Activated CD4-positive, alpha-beta T cell treated with anti-CD3 and anti-CD28 coated beads, Interleukin-2, Interleukin-6, amounts not matched to agents 100 ng/mL and 50 ng/mL, durations not matched to agents 16 hours and 8 hours (primary cell): ENCODE measurements at places on chromosomes 7 and 10.

DNA sequence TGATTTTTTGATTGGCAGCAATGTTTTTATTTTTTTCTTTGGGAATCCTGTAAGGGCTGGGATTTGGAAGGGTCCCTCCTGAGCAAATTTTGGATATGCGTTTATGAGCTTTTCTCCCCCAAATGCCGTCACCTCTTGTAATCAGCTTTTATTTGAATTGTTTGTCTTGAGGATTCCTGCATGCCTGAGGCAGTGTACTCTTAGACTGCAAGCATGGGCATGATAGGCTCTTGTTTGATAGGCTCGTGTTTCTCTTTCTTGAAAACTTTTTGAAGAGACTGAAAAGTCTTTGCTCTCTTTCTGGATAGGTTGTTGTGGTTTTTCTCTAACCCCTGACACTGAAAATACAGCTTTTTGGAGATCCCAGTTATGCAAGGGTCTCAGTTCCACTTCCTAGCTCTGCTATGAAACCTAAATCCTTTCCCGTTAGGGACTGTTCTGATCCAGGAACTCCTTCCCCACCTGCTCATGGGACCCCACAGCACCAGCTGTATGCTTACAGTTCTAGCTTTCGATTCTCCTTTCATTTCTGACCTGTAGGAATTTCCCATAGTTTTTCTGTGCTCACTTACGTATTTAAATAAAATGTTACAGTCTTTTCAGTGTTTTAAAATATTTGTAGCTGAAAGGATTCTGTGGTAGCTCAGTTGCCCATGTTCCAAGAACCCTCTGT, 17.2 kb downstream of the TSPAN13 start:
- DNase-seq, result no peak

DNA sequence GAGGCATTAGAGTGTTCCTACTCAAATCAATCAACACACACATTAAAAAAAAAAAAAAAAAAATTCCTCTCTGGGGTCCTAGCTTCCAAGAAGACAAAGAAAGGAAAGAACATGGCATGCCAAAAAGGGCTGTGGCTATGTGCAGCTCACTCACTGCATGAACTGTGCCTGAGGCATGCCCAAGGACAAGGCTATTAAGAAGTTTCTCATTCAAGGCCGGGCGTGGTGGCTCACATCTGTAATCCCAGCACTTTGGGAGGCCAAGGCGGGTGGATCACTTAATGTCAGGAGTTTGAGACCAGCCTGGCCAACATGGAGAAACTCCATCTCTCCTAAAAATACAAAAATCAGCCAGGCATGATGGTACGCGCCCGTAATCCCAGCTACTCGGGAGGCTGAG, 41.9 kb upstream of the PPP3CB start:
- no peak for DNase-seq

DNA sequence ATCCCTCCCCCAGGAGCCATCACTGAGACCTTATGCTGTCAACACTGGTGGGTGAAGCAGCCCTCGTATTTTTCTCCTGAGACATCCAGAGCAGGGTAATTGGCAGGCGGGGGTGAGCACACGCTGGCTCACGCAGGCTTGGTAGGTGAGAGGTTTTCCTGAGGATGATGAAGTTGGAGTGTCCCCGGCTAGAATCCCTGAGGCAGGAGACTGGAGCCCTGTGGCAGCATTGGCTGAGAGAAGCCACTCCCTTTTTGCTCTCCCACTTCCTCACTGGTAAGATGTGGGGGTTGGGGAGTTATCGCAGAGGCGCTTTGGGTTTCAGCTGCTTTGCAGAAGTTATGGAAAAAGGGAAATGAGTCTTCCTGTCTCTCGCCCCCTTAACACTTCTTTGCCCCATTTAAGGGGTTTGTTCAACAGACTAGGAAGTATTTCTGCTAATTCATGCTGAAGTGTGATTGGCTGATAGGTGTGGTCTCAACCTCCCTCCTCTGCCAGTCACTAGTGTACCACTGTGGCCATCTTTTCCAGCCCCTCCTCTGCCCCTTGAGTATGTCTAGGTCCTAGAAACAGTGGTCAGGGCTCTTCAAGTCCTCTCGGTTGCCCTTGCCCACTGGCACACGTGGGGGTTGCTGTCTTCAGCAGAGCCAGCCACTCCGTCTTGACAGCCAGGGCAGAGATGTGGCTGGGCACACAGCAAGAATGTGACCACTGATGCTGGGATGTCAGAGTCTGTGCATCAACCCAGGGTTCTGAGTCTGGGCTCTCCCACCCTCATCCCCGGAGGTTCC, 5.7 kb downstream of the ARPC1B start:
- DNase-seq, result peak; percentile 71

DNA sequence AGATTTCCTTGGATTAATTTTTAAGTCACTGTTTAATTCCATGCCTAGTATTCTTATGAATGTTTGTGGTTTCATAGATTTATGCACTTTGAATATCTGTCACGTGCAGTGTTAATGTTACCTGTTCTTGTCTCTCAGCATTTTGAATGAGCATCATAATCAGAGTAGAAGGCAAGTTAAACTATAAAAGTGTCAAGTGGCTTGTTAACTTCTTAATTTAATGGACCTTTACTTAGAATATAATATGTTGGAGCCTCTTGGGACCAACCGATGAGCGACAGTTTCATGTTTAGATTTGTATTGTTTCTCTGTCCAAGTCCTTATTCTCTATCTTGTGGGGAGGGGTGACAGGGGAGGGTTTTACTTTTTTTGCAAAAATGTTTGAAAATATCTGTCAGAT, 50.6 kb upstream of the MTURN start:
- DNase-seq, result no peak

DNA sequence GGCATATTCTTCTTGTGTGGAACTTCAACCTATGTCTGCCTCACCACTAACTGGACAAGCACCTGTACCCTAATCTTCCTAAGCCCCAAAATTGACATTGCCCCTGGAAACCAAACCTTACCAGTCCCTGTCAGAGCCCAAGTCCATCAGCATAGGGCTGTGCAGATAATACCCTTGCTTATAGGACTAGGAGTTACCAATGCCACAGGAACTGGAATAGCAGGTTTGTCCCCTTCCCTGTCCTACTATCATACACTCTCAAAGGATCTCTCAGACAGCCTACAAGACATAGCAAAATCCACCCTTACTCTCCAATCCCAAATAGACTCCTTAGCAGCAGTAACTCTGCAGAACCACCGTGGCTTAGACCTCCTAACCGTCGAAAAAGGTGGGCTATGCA, 19.8 kb downstream of the ZNF107 start:
- DNase-seq, result no peak

GRCh38 chr7:31022726-31023125, 29.4 kb upstream of the ADCYAP1R1 start:
- no peak for DNase-seq

DNA sequence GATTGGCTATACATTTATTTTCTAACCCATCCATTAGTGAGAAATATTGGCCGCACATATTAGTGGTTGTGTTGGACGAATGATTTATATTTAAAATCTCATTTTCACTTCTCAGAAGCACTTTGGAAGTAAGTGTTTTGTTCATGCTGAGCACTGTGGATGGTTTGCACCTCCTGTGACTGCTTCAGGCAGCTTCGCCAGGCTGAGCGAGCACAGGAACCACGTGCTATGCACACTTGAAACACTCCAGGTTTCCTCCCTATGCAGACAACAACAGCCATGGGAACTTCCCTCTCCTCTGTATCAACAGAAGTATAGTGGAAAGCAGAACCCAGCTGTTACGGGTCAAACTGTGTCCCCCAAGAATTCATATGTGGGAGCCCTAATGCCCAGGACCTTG, 67.3 kb upstream of the WDR11 start:
- DNase-seq, result no peak

DNA sequence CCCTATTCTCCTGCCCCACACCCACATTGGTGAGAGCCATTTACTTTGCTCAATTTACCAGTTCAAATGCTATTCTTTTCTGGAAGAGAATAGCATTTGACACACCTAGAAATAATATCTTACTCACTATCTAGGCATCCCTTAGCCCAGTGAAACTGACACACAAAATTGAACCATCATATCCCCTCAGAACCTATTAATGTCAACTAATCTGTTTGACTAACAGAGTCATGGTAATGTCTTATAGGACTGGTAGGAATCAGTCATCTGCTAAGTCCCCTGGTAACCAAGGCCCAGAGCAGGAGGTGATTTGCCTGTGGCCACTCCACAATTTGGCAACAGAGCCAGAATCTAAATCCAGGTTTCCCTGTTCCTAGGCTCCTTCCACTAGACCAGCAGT, 63.3 kb downstream of the PPP1R3C start:
- no peak for DNase-seq

DNA sequence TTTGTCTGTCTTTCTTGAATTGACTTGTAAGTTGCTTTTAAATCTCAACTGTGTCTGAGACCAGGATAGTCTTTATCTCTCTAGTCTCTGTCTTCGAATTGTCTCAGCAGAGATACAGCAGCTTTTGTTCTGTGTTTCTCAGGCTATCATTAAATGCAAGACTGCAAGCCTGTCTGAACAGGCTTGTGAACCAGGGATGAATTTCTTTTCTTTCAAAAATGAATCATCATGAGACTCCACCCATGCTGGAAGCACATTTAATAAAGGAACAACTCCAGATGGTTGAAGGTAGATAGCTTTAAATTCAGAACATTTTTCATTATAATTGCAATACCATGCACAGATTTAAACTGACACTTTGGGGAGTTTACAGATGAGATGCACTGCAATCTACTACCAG, 155.9 kb downstream of the SEC23IP start:
- DNase-seq, result no peak

GRCh38 chr10:102299873-102300272, 54.5 kb downstream of the GBF1 start:
- no peak for DNase-seq

GRCh38 chr10:33093362-33093761, 135.3 kb upstream of the ITGB1 start:
- DNase-seq, result no peak

DNA sequence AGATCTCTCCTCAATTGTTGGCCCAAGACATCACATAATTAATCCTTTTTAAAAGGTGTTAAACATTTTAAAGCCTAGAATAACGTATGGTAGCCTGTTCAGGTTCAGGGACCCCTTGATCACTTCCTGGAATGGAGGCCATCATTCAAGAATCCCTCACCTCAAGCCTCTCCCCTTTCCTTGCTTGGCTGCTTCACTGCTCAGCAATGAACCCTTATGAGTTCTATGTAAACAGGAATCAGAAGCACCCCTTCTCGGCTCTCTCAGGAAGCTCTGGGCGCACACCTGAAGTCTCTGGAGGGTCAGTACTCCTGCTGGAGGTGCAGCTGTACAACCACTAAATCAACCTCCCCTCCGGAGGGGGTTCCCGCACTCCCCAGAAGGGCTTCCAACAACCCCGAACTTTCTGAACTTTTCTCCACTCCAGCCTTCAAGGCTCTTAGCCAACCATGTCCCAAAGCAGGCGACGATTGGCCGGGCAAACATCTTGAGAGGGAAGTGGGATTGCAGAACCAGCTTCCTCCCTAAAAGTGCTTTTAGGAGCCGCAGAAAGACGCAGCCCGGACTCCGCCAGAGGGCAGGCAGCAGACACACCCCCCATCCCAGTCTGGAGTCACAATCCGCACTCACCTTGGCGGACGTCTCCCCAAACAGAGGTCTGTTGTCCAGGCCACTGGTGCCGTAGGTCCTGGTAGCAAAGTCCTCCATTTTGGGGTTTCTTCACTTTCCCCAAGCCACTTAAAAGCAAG, 562 bp downstream of the TMEM243 start:
- DNase-seq, result peak; percentile 42

- no peak for DNase-seq
Observed at GRCh38 chr7:93140582-93141191, 7.5 kb downstream of the SAMD9L start.

DNA sequence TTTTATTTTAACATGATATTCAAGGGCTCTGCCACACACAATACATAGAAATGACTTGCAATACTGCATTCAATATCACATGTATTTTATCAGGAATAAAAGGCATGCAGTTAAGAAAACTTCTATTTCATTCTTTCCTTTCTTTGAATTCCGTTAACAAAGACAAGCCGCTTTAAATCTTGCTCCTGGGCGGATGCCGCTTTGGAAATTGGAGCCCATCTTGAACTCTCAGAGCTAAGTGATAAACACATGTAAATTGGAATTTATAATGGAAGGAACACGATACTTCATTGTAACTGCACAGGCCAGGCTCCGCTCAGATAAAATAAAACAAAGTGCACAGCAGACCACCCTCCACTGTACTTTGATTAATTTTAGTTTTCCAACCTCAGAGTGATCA, 774.5 kb upstream of the COBL start:
- no peak for DNase-seq

- peak; percentile 50 for DNase-seq
Observed at GRCh38 chr7:123871998-123872867, 27.3 kb downstream of the HYAL4 start.

- DNase-seq, result no peak
Observed at GRCh38 chr7:102845346-102845745, 67.5 kb upstream of the LRRC17 start.

DNA sequence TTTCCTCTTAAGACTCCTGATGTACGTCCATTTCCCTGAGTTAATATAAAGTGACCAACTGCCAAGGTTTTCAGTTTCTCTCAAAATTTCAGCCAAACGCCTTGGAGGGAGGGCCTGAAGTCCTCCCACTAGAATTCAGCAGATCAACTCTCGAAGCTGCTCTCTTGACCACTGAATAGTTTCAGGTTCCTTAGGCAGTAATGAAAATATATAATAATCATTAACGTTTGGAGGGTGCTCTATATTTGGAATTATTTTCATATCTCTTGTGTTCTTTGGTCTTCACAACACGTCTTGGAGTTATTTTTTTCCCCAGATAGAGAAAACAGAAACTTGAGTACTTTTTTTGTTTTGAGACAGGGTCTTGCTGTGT, 123.6 kb upstream of the SFMBT2 start:
- no peak for DNase-seq

DNA sequence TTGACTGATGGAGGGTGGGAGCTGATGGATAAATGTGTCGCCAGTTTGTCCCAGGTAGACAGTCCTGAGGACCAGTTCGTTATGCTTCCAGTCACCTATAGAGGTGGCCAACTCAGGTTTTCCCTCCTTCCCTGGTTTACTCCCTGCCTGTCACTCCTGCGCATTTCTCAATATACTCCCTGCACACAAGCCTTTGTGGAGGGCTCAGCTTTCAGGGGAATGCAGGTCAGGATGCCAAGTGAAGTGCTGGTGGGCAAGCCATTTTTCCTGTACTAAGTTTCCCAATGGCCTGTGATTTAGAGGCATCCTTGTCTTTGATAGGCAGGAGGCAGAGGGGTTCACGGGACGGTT, 473.5 kb upstream of the ZMIZ1 start:
- DNase-seq, result no peak

GRCh38 chr10:105714728-105715127, 1073.6 kb downstream of the SORCS3 start:
- no peak for DNase-seq

GRCh38 chr10:132448248-132448731, 51.3 kb downstream of the PWWP2B start:
- DNase-seq, result peak; percentile 80

DNA sequence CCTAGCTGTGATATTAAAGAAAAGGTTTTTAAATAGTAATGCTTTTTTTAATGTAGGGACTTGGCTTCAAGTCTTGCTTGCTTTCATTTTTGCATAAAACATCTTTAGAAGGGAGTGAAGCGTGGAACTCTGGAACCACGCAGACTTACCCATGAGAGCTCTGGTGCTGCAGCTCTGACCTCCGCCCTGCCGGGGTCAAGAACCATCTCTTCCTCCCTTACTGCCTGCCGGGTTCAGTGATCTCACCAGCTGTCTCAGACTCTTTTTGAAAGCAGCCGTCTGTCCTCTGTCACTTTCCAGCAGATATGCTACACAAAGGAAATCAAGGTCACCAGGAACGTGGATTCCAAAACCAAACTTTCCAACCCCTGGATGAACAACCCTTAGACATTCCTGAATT, 353.8 kb downstream of the GPR37 start:
- DNase-seq, result no peak
